Neural crest cell (in vitro differentiated cells): ENCODE measurements at places on chromosomes 12 and 14. TPM values are rescaled to one million over a fixed set of nuclear protein-coding genes. Genes with fewer than 3 reads are reported as not detected.

REM2 gene
- 3.0 and 3.6 TPM in 2 replicates for total RNA-seq

DIO2 gene
- total RNA-seq, result 0.09 and 0.41 TPM in 2 replicates

NANOG gene
- total RNA-seq, result 0.05 TPM in 1 of 2 replicates, not detected in the other

MYL6B gene
- 178 and 189 TPM in 2 replicates for total RNA-seq

SMCO2 gene
- not detected in 2 replicates for total RNA-seq

KRT71 gene
- total RNA-seq, result not detected in 2 replicates

RPGRIP1 gene
- total RNA-seq, result not detected in 2 replicates

MSI1 gene
- total RNA-seq, result 224 and 229 TPM in 2 replicates

TMEM119 gene
- 0.72 and 1.0 TPM in 2 replicates for total RNA-seq

MYF5 gene
- total RNA-seq, result not detected in 2 replicates

KRT7 gene
- total RNA-seq, result not detected in 2 replicates
